ENCODE measurements at places on chromosomes 5 and 9.

DNA sequence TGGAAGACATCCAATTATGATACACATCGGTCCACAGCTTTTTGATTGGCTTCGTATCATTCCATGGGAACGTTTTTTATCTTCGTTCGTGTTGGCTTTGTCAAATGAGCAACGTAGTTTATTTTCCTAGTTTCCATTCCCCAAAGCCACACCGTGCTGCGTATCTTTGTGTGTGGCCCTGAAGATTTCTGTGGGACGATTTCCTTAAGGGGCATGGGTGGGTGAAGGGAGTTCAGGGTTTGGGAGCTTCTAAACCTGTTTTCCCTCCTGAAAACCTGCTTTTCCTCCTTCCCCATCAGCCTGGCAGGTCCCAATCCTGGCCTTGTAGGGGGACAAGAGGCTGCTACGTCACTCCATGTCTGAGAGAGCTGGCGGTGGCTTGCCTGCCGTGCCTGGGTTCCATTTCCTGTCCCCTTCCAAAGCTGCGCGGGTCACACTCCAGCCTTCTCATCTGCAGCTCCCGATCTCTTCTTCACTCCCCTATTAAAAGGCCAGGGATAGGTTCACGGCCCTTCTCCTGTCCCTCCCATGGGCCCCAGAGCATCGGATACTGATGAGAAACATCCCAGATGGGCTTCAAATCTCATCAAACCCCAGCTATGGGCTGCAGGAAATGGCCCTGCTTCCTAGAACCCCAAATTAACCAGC, 23.5 kb upstream of the ASS1 start:
- no peak for DNase-seq

GRCh38 chr9:95450171-95451064, 66.4 kb downstream of the PTCH1 start:
- no peak for DNase-seq

DNA sequence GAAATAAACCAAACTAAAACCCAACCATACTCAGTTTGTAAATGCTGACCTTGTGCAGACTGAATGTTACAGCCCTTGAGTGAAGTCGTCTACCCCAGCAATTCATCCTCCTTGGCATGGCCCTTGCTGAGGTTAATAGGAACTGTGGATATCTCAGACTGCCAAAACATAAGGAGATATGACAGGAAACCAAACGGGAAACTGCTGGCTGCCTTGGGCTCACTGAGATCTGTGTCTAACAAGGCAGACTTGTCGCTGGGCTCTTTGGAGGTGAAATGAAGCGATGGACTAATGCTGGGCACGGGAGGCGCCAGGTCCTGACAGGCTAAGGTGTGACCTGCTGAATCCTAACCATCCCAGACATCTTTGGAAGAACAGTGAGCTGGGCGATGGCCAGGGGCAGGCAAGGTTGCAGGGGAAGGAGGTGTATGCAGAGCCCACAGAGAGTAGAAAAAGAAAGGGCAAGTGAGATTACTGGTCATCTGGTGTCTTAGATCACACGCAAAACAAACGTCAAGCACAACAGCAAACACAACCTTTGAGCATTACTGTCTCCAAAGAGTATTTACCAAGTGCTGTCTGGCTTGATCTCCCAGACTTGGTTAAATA, 44.6 kb upstream of the ALDH1A1 start:
- no peak for DNase-seq

GRCh38 chr9:115883467-115884329, 269.9 kb upstream of the PAPPA start:
- no peak for DNase-seq
